ENCODE measurements at places on chromosomes 12 and 14.

DNA sequence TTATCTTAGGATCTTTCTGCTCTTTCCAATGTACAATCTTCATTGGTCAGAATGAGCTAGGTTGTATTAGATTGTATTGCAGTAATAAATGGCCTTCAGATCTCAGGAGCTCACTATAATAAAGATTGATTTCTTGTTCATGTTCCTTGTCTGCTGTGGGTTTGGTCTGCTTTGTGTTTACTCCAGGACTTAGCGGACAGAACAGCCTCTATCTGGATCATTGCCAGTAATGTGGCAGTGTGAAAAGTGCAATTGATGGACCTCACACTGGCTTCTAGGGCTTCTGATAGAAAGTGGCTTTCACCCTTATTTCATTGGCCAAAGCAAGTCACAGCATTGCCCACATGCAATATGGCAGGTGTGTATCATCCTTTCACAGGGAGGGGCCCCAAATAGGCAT, 81.2 kb downstream of the BTG1 start:
- no peak for DNase-seq

DNA sequence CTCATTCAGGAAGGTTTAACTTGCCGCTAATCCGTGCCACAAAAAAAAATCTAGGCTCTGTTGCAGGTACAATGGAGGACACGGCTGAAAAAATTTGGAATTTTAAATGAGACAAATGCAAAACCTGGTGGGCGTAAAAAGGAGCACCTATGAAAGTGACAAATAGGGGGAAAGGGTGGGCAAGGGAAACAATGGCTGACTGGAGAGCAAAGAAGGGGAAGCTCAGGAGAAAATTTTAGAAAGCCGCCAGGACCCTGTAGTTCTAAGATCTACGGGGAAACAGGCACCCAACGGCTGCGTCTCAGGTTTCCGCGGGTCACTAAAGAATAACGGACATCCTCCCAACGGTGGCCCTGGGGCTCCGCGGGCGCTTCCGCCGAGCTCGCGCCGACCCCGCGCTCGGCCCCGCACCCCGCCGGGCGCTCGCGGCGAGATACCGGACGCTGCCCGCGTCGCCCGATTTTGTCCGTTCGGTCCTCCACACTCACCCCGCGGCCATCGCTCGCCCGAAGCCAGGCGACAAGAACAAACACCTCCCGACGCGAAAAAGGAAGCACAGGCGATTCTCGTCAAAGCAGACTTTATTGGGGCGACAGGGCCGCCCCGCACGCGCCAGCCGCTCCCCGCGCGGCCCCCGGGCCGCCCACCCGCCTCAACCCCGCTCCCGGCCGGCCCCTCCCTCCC, 1.1 kb upstream of the YY1 start:
- DNase-seq, result no peak

GRCh38 chr14:103628684-103629502, at the start of gene KLC1:
Gene KLC1, plus strand, starts transcription at chr14:103629211. Its CDS starts 25,354 bp downstream, at chr14:103654565.
- peak; percentile 45 for DNase-seq

GRCh38 chr12:116434155-116435011, 124.8 kb upstream of the MAP1LC3B2 start:
- peak; percentile 96 for DNase-seq

DNA sequence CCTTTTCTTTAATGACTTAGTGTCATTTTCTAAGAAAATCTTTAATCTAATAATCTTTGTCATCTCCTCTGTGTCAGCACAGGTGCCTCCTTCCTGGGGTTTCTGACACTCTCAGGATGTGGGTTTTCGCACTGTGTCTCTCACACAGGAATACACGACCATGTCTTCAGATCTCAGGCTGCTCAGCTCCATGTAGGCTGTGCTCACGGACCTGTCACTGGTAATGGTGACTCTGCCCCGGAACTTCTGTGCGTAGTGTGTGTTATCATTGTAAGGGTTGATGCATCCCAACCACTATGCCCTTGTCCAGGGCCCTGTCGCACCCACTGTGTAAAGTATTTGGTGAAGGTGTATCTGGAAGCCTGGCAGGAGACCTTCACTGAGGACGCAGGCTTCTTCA, 647.8 kb downstream of the TMEM121 start:
- DNase-seq, result no peak

DNA sequence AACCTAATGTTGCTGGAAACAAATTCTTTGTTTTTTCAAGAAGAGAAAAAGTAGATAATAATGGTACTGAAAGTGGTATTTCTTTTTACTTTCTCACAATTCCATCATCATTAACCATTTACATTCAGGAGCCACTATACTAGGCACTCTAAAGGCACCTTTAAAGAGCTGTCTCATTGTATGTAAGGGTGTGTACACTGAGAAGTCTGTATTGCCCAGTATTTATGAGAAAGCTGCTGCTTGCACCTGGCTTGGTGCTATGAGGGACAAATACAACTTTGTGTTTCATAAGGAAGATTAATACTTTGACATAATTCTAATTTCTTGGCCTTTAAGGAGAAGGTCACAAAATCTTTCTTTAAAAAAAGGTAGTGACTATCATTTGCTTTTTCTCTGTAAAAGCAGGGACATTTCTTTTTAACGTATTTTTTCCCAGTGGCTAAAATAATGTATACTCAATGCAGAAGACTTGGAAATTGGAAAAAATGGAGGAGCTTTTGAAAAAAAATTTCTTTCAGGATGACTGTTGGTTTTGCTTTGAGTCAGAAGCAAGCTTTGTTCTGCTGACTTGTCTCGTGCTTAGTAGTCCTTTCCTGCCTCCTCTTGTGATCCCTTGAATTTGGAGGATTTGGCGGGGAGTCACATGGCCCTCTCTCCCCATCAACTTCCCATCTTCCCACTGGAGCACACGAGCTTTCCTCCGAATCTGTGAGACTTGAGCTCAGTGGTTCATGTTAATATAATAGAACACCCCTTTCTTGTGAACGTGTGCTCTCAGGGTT, 50.1 kb downstream of the RASSF3 start:
- DNase-seq, result no peak
